ENCODE measurements at places on chromosomes 2 and 18.

DNA sequence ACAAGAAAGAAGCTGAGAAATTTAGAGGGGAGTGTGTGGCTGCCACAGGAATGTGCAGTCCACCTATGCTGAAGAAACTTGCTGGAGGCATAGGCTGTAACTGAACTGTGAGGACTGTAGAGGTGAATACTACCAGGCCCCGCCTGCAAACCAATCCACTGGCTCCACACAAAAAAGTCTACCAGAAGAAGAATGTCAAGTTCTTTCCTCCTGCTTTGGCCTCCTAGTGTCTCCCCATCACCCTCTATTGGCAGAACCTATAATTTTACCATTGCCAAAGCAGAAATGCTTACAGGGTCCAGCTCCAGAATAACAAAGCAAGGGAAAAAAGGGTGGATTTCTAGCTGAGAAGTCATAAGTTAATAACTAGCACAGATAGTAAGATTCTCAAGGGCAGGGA, 5.9 kb upstream of the ATP5MC3 start:
- DNase-seq = no peak

- DNase-seq = no peak
Observed at GRCh38 chr2:12428786-12429185, 287.9 kb upstream of the TRIB2 start.

GRCh38 chr18:49250816-49251388, 209.5 kb downstream of the DYM start:
- DNase-seq = no peak

- no peak for DNase-seq
Observed at GRCh38 chr2:202790676-202791075, 80.9 kb downstream of the ICA1L start.

DNA sequence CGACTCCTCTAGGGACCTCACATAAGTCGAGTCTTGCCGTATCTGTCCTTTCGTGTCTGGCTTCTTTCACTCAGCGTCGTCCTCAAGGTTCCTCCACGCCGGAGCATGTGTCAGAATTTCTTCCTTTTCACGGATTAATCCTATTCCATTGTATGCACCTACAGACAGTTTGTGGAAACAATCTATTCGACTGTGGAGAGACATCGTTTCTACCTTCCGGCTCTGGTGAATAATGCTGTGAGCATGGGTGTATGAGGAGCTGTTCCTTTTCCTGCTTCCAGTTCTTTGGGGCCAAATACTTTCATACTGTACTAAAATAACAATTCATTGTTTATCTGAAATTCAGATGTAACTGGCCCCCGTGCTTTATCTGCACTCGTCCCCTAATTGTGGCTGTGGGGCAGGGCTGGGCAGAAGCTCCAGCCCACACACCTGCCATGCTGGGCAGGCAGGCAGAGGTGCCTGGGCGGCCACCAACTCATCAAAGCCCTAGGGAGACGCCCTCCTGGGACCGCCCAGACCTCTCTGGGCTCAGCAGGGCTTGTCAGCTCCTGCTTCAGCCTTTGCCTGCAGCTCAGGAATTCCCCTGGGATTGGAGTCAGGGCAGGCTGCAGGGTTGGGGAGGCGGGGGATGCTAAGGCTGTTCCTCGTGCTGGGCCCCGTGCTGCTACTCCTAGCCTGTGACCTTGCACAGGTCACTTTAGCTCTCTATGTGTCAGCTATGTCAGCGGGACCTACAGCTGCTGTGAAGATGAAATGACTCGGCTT, 14.5 kb downstream of the GPC1 start:
- DNase-seq = no peak

- no peak for DNase-seq
Observed at GRCh38 chr2:179275253-179276012, 10.8 kb upstream of the SESTD1 start.

DNA sequence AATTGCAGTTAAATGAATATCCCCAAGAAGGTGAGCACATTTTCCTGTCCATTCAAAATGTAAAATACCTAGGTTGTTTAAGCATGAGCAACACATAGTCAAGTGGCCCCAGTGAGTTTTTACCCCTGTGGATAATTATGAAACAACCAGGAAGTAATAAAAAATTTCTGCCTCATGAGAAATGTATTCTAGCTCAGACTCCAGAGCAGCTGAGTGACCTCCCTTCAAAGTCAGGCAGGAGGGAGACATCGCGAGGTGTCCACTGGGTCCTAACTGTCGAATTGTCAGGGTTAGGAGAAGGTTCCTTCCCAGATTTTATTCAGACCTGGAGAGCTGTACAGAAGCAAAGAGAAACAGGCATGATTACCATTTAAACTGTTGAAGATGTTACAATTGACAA, 416.6 kb upstream of the SMIM21 start:
- no peak for DNase-seq

DNA sequence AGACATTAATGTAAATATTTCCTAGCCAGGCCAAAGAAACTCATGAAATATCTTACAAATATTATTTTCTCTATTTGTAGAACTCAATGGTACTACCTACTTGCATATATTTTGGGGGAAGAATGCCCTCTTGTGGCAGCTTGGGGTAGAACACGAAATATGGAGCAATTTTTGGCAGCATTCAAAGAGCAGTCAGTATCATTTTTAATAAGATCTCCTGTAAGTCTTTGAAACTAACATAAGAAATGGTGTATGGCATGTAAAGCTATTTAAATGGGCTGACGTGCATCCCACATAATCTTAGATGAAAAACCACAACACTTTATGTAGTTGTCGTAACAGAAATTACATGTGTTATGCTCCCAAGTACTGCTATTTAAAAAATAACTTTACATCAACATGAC, 62.3 kb upstream of the CCDC195 start:
- DNase-seq = peak; percentile 45

DNA sequence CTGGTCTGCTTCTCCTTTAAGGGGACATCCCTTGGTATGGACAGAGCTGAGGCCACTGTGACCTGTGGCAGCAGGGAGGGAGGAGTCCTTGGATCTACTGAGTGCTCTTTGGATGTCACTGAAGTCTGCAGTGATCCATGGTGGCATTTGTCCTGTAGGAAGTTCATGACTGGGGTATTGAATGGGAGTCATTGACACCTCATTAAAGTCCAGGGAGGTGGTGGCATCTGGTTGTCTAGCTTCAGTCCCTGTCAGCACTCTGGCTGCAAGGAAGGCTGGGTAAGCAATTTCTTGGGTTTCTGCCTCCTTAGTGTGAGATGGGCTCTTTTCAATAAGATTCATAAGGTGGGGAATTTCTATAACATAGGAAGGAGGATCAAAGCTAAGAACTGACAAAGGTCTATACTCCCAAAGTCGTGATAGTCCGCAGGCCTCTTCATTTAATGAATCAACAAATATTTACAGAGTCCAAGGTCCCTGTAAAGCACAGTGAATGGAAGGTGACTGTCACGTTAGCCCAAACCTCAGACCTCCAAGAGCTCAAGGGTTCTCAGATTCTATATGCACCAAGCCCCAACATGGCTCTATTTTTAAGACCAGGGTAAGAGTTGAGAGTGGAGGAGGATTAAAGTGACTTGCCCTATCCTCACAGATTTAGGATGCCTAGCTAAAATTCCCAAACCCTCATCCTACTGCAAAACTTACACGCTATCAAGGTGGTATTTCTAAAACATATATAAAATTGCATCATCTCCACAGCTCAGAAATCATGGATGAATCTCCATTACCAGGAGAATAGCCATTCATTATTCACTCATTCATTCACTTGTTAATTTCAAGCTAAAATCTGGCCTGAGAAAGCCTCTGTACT, 40.2 kb downstream of the THNSL2 start:
- DNase-seq = no peak

GRCh38 chr2:136582628-136583205, 182.6 kb upstream of the THSD7B start:
- DNase-seq = no peak

- no peak for DNase-seq
Observed at GRCh38 chr2:196653843-196654242, 14.3 kb downstream of the CCDC150 start.

- no peak for DNase-seq
Observed at GRCh38 chr2:140910683-140911082, 1220.1 kb downstream of the LRP1B start.

- no peak for DNase-seq
Observed at GRCh38 chr2:128362889-128363228, 44.2 kb upstream of the HS6ST1 start.

DNA sequence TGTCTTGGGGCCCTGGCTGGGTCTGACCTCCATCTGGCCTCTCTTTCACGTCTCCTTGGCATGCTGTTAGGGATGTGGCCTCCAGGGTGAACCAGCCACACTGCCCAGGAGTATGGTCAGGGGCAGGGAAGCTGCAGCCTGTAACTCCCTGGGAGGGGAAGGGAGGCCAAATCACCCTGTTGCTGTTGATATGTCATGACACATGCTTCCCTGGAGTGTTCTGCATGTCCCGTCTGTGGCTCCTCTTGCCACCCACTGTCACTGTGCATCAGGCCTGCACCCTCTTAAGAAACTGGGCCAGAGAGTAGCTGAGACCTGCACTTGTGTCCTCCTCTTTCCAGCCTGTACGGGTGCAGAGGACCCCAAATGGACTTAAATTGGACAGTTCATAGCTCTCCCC, 221.3 kb downstream of the FHOD3 start:
- no peak for DNase-seq

DNA sequence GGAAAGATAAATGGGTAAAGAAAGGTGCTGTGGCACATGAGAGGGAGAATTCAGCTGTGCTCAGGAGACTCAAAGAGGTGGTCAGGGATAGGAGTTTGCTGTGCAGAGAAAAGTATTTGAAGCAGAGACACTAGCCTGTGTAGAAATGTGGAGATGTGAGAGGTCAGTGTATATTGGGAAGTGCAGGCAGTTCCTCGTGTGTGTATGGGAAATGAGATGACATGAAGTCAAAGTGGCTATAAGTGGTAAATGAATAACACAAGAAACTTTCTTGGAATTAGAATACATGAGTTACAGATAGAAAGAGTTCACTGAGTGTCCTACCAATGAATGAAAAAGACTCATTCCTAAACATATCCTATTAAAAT, 11.6 kb downstream of the MAP3K20 start:
- DNase-seq = no peak

- DNase-seq = no peak
Observed at GRCh38 chr2:83517727-83518368, 941.2 kb downstream of the SUCLG1 start.

GRCh38 chr18:8264861-8265411, 344.3 kb upstream of the RAB12 start:
- DNase-seq = no peak
